Body of pancreas (tissue), 4 donors: ENCODE measurements at places on chromosomes 13 and 19.

GRCh38 chr13:76339649-76340048 is 546.6 kb downstream of the KCTD12 start:
- DNase-seq = no peak

DNA sequence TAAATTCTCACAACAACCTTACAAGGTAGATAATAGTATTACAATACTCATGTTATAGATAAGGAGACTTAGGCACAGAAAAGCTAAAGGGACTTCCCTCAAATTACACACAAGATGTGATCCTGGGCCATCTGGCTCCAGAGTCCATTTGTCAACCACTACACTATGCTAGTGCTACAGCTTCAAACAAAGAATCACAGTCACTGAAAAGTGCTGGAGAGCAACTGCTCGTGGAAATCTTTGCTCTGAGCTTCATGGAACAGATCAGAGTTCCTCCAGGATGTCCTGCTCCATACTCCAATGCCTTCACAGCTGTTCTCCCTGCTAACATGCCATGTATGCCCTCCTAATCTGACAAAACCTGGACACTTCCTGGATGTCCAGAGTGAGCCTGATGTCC is 271.2 kb downstream of the ENOX1 start:
- no peak for DNase-seq

- peak; percentile 49 for DNase-seq
These were observed 325.1 kb downstream of the DCT start for GRCh38 chr13:94154367-94154766.

DNA sequence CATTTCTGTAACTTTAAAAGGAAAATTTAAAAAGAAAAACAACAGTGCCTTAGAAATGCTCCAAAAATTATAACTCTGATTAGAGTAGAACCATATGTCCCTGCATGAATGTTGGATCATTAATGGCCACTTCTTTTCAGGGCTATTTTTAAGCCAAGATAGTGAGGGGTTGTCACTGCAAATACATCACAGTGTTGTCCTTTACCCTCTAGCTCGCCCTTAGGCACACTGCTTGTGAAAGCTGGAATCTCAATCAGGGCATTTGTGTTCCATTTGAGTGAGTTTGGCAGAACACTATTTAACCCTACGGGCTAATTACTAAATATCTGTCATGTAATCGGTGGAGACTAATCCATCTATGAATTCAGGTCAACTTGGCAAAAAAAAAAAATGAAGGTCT is 212.2 kb downstream of the NHLRC3 start:
- DNase-seq = no peak

DNA sequence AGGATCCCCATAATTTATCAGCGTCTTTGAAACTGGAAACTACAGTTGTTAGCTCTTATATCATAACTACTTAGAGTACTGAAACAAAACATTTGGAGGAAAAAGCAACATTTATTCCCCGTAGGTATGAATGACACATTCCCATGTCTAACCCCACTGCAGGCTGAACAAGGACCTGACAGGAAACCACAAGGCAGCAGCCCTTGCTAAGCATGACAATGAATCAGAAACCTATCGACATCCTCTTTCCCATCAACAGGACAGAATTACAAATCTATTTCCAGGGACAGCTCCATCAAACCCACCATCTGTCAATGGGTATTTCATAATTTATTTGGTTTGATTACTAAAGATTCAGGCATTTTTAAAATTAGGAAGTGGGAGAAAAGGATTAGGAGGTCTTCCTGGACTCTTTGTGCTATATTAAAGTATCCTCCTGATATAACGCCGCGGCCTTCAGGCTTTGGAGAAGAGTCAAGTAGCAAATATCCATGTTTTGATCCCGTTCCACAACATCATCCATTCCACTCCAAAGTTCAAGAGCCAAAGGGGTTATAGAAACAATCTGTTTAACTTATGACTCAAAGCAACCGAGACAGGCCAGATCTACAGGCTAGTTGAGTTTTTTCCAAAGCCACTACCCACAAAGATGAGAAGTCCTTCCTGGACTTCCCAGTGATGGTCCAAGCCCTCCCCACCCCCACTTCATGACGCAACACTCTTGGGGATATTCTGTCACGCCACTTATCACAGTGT is 51.1 kb downstream of the FAM216B start:
- peak; percentile 6 for DNase-seq
